ENCODE measurements at places on chromosomes 2 and 18.

GRCh38 chr18:46756559-46757201, at the start of gene ST8SIA5:
Gene ST8SIA5 (minus strand): TSS chr18:46757053. CDS start chr18:46756508, 545 bp downstream.
- no peak for DNase-seq

DNA sequence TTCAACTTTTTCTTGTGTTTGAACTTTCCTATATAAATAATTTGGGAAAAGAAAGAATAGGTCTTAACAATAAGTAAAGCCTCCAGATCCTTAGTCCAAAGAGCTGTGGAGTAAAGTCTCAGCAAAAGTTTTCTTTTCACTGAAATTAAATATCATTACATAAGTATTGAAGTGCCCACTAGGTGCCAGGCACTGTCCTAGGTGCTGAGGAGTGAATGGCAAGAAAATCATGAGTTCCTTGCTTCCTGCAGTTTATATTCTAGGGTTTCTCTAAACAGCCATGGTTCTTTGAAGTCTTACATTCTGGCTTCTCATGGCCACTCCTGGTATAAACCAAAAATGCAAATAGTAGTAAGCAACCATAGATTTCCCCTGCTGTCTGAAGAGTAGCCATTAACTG, 59.7 kb downstream of the SPP2 start:
- no peak for DNase-seq

DNA sequence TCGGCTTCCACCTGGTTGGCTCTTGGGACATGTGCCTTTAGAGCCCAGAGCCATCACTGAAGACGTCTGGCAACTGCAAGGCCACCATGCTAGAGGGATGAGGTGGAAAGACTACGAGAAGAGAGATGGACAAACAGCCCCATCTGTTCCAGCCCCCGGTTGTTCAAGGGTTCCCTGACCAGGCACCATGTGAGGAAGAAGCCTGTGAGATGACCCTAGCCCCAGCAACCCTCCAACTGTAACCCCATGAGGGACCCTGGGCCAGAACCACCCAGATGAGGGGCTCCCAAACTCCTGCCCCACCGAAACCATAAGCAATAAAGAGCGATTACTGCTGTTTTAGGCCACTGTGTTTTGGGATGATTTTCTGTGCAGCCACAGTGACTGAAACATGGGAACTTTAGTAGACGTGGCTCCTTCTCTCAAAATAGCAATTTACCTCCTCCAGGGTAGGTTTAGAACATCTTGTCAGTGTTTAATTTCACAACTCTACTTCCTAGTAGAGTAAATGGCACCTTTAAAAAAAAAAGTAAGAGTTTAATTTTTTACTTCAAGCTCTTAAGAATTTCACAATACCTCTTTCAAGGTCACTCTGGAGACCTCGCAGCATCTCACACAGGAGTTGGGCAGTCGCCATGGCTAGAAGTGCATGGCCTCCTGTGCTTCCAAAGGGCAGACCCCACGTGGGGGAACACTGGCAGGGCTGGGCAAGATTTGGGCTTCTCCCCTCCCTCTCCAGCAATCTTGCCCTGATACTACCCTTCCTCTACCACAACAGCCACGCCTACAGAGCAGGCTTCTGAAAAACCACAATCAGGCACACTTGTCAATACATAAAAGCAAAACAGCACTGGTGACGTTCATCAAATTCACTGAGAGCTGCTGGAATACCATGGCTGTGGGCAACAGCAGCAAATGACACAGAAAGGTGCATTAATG, 48.8 kb downstream of the TMEM163 start:
- no peak for DNase-seq

GRCh38 chr2:71821856-71822255, 325.8 kb downstream of the CYP26B1 start:
- DNase-seq: no peak

DNA sequence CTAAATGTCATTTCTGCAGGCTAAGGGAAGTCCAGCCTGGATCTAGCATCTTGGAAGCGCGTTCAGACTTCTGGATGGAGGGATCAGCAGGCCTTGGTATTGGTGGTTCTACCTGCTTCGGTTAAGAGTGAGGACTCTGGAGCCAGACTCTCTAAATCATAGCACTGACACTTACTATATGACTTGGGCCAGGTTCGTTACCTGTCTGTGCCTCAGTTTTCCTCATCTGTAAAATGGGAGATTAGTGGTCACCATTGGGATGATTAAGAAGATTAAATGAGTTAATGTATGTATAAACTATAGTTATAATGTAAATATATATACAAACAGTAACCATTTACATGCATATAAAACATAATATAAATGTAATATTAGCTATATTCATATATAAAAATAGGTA, 995 bp upstream of the ICOS start:
- DNase-seq: no peak

DNA sequence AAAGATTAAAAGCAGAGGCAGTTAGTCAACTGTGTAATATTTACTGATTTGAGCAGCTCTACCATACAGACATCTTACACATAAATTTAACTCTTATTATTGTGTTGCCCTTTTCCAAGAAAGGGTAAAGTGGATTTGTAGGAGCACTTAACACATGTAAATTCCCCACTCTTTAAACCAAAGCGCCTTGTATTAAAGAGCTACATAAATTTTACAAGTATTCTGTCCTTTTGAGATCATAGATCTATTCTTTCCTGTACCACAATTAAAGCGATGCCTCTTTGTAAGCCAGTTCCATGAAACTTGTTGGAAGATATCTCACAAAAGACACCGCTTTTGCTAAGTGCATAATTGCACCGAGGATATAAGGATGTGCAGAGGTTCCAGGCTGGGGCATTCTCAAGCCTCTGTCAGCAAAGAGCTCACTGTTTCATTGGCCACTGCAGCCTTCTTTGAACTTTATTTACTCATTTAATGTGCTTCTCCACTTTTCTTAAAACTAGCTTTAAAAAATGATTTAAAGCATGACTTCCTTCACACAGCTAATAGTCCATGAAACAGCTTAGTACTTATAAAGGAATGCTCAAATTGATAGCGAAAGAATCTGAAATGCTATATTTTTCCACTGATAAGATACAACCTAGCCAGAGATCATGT, 520.0 kb upstream of the TCF4 start:
- no peak for DNase-seq

GRCh38 chr2:60053791-60054190, 499.7 kb downstream of the BCL11A start:
- no peak for DNase-seq

DNA sequence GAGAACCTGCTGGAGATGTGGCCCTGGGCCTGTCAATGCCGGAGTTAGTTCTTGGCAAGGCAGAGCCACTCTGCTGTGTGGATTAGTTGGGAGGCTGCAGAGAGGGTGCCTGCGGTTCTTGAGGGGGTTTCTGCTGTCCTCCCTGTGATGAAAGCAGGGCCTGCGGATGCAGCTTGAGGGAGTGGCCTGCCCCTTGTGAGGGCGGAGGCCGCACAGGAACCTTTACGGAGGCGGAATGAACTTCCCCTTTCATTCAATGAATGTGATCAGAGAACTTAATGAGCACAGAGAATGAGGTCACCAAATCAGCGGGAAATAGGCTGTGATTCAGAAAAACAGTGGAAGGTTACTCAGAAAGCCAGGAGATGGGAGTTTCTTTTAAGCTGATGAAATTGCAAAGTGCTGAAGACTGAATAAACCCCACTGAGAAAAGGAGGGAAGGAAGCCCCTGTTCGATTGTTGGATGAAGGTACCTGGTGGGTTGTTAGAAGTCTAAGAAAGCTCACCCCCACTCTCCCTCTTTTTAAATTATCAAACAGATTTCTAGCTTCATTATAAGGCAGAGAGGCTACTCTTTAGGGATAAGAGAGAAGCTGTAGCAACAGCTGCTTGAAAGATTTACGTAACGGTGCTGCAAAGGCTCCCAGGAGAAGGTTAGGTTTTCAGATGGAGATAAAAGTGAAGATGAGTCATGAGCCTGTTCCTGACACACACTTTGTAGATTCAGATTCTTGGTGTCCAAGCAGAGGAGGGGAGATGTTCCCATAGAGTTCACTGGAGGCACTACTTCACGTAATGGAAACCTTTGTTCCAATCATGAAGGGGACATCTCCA, 47.4 kb downstream of the VWA3B start:
- DNase-seq: no peak

- DNase-seq: no peak
Observed at GRCh38 chr2:204494681-204495080, 50.6 kb upstream of the PARD3B start.

DNA sequence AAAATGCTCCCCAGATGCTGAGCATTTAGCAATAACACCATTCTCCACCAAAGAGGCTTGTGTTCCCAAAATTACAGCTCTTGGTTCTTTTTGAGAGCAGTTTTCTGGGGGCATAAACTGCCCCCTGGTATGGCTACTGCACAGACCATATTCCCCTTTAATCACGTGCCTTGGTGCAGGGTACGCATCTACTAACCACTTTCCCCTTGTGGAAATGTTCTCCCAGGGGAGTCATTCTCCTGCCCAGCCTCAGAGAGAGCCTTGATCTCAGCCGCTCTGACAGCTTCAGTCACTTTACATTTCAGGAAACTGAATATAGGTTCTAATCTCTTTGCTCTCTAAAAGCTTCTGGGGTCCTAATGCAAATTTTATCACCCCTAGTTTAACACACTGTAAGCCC, 44.7 kb upstream of the EML6 start:
- DNase-seq: no peak

GRCh38 chr2:101942851-101943250, 48.9 kb upstream of the IL1R2 start:
- DNase-seq: no peak

- DNase-seq: no peak
Observed at GRCh38 chr2:60764736-60765534, 8.9 kb downstream of the PAPOLG start.

DNA sequence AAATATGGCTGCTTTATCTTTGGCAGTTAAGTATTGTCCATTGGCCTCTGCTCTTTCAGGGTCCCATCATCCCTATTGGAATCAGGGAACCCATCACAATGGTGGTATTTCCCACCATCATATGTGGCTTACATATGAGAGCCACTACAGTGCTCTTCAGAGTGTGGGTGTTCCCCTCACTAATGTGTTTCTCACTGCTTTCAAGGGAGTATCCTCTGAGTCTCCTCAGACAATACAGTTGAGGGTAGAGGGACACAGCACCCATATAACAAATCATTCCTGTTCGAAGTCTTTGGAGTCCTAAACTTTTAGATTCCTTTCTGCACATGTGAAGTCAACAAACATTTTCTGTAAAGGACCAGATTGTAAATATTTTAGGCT, 48.8 kb upstream of the DNAJC10 start:
- no peak for DNase-seq

DNA sequence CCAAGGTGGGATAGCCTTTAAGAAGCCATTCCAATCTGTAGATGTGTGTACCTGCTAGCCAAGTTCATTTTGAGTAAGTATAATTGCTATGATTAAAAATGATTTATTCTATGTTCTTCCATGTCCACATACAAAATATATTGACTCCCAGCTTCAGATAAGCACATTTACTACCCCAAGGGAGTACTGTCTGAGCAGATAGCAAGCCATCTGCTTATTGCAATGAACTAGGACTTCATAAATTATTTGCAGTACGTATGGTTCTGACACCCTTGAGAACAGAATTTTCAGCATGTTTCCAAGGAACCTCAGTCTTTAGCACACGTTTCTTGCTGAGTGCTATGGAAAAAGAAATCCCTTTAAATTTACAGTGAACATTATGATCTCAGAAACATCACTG, 28.2 kb downstream of the ABCG5 start:
- no peak for DNase-seq

DNA sequence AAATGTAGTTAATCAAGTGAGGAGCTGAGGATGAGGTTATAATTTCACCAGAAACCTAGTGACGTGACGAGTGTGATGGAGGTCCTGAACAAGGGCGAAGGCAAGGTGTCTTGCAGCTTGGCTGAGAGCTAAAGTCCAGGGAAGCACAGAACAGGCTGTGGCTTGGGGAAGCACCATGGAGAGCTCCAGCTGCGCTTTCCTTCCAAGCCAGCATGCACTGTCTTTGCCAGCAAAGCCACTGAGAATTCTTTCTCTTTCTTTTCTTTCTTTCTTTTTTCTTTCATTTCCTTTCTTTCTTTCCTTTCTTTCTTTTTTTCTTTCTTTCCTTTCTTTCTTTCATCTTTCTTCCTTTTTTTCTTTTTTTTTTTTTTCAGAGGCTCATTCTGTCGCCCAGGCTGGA, 239.3 kb downstream of the FBXO15 start:
- no peak for DNase-seq

DNA sequence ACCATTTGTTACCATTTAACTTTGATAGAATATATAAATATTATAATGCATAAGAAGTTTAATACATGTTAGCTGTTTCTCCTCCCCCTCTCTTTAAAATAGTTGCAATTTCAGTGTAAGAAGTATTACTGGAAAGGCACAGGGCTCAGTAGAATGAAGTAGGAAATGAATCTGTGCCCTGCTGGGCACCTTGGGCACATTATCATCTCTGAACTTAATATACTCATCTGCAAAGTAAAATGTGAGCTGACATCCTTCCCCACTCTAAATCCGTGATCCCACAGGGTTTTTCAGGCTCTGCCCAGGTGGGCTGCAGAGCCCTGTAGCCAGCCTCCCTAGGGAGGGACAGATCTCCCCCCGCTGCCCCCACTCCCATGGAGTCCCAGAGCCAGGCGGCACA, 56.8 kb downstream of the DPP4 start:
- no peak for DNase-seq

DNA sequence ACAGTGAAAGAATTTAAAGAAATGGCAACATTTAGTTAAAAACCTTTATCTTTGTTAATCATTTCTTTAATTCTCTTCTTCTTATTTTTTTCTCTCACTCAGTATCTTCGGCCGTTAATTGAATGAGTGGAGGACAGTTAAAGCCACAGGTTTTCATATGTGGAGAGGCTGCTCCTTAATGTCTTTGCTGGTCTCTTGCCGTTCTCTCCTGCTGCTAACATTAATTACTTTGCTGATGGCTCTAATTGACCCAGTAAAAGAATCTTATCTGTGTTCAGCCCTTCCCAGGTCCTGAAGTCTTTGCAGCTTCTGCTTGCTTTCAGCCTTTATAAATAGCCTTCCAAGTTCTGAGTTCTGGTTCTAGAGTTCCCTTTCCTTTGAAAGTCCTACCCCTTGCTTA, 77.1 kb downstream of the ADAM23 start:
- DNase-seq: no peak

DNA sequence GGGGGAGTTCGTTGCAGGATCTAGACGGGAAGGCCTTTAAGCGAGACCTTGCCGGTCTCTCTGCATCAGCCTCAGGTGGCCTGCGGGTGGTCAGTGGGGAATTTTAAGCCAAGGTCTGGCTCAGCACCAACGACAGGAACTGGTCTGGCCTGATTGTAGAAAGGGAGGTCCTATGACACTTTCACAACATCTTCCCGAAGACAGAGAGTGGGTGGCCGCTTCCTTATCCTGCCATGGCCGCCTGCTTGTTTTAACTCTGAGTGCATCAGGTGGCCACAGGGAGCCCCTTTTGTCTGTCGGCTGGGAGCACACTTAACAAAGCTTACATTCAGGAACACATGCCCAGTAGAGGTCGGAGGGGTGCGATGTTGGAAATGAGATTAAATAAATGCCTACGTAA, 363.7 kb upstream of the MYT1L start:
- no peak for DNase-seq

- DNase-seq: peak; percentile 26
Observed at GRCh38 chr2:190781604-190782198, 98.9 kb upstream of the GLS start.

- no peak for DNase-seq
Observed at GRCh38 chr2:18209934-18210639, 331.6 kb downstream of the KCNS3 start.
